Inflammatory macrophage treated with lipopolysaccharide for 1 hour (primary cell): ENCODE measurements at places on chromosomes 4 and X.

- DNase-seq: no peak
Observed at GRCh38 chr4:122674371-122674770, 53.5 kb upstream of the IL21 start.

DNA sequence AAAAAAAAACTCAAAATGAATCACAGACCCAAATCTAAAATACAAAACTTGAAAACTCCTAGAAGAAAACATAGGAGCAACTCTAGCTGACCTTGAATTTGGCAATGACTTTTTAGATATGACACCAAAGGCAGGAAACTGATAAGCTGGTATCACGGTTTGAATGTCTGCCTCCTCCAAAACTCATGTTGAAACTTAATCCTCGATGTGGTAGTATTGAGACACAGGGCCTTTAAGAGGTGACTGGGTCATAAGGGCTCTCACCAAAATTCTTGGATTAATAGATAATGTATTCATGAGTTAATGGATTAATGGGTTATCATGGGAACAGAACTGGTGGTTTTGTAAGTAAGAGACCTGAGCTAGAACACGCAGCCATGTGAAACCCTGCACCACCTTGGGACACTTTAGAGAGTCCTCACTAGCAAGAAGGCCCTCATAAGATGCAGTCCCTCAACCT lies 40.5 kb downstream of the FRYL start:
- DNase-seq: no peak

- DNase-seq: no peak
Observed at GRCh38 chrX:153776120-153776599, 4.7 kb upstream of the SRPK3 start.

GRCh38 chr4:69589884-69590283 lies 49.6 kb downstream of the UGT2A2 start:
- DNase-seq: no peak

DNA sequence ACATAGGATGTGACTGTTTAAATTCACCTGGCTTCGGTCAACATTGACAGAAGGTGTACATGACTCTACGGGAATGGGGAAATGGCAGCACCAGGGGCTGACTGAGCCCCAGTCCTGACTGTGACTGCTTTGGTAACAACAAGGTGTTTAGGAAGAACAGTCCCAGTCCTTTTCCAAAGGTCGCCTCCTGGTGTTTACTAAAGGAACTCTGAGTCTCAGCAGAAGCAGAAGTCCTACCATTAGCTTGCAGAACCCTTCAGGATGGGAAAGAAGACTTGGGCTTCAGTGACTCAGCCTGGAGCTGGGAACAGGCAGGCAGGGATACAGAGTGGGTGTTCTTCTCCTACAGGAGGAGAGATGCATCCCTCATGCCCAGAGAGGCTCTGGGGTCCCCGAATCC lies 103.3 kb downstream of the MGST2 start:
- DNase-seq: peak; percentile 34

DNA sequence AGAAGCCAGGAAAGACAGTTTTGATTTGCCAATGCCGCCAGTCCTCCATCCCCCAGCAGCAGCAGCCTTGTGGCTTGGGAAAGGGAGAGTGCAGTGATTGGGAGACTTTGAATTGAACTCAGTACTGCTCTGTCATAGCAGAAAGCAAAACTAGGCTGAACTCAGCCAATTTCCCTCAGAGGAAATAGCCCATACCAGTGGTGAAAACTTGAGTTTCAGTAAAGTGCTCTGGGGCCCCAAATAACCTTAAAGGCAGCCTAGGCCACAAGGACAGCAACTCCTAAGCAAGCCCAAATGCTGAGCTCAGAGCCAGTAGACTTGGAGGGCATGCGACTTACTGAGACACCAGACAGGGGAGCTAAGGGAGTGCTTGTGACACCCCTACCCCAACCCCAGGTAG lies 2.0 kb upstream of the PROM1 start:
- no peak for DNase-seq

GRCh38 chr4:7854697-7855370 lies 84.8 kb downstream of the AFAP1 start:
- DNase-seq: no peak

GRCh38 chr4:12319765-12320164 lies 891.1 kb upstream of the HS3ST1 start:
- no peak for DNase-seq

GRCh38 chrX:136778020-136778419 lies 2.7 kb downstream of the ARHGEF6 start:
- no peak for DNase-seq

- no peak for DNase-seq
Observed at GRCh38 chr4:118888666-118889311, at the start of gene SYNPO2. Gene SYNPO2 (plus strand): TSS chr4:118888854. CDS start chr4:118889037, 183 bp downstream.

DNA sequence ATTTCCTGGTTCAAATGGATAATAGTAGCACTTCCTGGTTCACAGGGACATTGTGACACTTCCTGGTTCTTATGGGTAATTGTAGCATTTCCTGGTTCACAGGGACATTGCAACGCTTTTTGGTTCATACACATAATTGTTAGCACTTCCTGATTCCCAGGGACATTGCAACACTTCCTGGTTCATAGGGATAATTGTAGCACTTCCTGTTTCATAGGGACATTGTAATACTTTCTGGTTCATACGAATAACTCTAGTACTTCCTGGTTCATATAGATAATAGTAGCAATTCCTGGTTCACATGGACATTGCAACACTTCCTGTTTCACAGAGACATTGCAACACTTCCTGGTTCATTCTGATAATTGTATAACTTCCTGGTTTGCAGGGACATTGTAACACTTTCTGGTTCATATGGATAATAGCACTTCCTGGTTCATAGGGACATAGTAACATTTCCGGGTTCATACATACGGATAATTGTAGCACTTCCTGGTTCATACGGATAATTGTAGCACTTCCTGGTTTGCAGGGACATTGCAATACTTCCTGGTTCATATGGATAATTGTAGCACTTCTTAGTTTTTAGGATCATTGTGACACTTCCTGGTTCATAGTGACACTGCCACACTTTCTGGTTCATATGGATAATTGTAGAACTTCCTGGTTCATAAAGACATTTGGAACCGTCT lies 61.6 kb upstream of the CD99 start:
- peak; percentile 25 for DNase-seq

DNA sequence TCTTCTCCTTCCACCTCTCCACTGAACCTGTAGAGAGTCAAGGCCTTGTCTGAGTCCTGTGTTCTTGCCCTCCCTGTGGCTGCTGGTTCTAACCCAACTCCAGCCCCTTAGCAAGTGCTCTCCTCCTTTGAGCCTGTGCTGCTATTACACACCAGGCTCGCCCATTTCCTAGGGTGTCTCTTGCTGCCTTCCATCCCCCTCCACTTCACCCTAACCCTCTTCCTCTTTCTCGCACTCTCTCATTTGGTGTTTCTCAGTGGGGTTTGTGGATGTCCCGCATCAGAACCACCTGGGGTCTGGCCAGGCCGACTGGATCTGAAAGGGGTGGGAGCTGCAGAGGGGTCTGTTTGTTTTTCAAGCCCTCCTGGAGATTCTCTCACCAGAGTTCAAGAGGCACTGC lies 156.7 kb downstream of the SPRY1 start:
- DNase-seq: no peak

DNA sequence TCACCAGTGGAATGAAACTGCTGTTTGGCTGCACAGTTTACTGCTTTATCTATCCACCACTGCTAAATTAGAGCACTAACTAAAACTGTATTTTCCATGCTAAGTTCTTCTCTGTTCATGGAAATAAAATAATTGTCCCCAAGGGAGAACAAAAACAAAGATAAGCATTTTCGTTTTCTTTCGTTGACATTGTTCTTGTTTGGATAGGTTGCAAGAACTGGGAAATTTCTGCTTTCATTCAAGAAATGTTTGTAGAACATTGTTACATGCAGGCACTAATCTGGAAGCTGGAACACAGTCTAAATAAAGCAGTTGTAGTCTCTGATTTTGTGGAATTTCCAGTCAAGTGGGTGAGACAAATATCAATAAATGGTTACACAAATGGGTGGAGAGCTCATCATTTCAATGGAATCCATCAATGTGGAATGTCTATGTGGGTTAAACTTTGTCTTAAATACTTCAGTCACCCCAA lies 5.8 kb upstream of the CXCL8 start:
- peak; percentile 84 for DNase-seq

DNA sequence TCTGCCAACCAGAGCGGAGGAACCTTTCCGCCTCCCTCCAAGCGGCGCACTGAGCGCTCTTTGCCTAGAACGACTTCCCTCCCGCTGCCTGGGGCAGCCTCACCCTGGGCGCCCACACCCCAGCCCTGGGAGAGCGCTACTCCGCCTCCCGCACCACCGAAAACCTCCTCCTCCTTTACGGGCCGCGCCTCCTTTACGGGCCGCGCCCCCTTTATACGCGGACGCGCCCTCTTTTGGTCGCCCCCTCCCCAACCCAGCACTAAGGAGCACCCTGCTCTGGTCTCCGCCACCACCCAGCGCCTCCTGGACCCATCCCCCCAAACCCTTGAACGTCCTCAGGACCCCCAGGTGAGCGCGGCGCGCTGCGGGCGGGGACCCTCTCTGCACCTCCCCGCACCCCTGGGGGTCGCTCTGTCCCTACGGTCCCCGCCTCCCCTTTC lies 586 bp upstream of the NSG1 start:
- DNase-seq: no peak

GRCh38 chr4:8340781-8341241 lies 71.3 kb downstream of the HTRA3 start:
- no peak for DNase-seq

DNA sequence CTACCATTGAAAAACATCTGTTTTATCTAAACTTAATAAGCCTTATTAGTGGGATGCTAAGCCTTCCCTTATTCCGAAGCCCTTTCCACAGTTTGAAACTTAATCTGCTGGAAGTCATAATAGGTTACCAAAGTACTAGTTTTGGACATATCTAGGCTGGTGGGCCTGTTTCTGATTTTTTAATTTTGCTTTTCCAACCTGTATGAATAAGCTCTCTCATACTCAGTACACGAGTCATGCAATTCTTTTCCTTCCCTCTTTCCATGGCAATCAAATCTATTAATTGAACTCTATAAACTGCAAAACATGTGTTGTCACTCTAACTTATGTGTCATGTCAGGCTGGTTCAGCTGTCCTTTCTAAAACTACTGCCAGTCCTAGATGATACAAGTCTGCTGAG lies 91.0 kb downstream of the AMMECR1 start:
- no peak for DNase-seq

GRCh38 chr4:86326400-86326799 lies 33.5 kb downstream of the MAPK10 start:
- no peak for DNase-seq

- DNase-seq: no peak
Observed at GRCh38 chr4:78313754-78314120, 237.8 kb upstream of the ANXA3 start.

DNA sequence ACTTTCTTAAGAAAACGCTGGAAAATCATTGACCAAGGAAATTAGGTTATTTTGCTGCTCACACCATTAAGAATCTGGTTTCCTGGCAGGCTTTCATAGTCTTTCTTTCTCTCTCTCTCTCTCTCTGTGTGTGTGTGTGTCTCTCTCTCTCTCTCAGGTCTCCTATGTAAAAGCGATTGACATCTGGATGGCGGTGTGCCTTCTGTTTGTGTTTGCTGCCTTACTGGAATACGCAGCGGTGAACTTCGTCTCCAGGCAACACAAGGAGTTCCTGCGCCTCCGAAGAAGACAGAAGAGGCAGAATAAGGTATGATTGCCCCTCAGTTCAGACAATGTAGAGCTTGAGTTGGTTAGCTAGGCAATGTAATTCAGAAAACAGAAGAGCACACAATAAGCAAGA lies 161.2 kb downstream of the GLRA2 start:
- no peak for DNase-seq

GRCh38 chrX:155148724-155149537 lies 67.3 kb upstream of the VBP1 start:
- no peak for DNase-seq

DNA sequence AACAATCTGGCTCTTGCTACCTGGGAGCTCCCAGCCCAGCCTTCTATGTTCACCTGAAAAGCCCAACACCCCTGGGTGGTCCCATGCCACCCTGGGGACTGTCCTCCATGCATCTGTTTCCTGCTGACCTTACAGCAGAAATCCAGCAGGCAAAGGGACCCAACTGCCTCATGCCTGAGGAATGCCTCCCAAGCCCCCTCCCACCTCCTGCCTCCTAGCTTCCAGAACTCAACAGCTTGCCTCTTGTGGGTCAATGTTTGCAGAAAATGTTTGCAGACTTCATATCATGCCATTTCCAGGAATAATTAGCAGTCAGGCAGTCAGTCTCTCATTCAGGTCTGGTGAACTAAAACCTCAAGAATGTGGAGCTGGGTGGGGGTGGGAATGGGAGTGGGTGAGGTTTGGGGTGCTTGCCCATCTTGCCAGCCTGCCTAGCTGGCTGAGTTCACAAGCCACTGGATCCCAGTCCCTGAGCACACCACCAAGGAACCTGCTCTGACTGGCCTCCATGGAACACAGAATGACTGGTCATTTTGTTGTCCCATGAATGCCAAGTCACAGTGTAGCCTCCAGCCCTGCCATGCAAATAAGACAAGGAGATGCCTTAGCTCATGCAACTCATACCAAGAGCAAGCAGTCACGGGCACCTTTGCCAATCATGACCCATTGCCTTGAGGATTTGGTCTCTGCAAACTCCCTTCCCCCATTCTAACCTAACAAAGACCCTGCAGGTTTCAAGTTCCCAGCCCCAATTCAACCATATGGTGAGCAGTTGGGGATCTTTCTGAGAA lies 12.1 kb upstream of the PLAC1 start:
- no peak for DNase-seq

GRCh38 chr4:1799387-1800375 lies 6.6 kb downstream of the FGFR3 start:
- no peak for DNase-seq

DNA sequence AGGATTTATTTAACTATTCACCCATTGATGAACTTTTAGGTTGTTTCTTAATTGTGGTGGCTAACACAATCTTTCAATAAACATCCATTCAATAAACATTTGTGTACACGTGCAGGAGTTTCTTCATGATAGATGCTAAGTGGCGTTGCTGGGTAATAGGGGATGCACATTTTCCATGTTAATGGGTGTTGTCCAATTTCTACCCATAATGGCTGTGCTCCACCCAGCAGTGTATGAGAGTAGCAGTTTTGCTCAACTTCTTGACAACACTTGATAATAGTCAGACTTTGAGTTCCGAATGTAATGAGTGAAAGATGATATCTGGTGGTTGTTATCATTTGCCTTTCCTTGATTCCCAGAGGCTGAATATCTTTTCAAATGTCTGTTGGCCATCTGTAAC lies 104.7 kb downstream of the NHSL2 start:
- no peak for DNase-seq

DNA sequence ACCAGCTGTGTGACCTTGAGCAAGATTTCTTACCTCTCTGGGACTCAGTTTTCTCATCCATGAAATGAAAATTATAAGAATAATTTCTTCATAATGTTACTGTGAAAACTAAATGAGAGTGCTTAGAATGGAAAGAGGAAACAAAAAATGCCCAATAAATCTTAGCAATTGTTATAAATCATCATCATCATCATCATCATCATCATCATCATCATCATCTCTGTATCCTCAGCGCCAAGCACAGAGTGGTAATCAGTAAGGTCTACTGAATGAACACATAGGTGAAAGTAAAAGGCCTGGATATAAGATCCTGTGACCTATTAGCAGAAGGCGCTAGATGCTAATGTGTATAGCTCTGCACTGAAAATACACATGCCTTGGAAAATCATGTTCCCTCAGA lies 6.8 kb upstream of the STARD8 start:
- DNase-seq: no peak
